ENCODE measurements at places on chromosomes 16 and 17.

- no peak for DNase-seq
Observed at GRCh38 chr17:17151541-17151940, 54.6 kb downstream of the PLD6 start.

DNA sequence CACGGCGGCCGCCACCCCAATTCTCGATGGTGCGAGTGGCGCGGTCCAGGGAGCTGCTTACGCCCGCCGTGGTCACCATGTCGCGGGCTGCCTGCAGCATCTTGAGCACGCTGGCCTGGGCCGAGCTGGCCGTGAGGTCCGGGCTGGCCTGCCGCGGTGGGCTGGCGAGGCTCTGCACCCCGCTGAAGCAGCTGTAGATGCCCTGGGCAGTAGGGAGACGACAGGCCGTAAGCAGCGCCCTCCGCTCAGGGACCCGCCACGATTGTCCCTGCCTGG, 16.4 kb downstream of the GRIN2C start:
- no peak for DNase-seq

GRCh38 chr16:89307421-89307805, 89.9 kb downstream of the ZNF778 start:
- DNase-seq, result no peak

DNA sequence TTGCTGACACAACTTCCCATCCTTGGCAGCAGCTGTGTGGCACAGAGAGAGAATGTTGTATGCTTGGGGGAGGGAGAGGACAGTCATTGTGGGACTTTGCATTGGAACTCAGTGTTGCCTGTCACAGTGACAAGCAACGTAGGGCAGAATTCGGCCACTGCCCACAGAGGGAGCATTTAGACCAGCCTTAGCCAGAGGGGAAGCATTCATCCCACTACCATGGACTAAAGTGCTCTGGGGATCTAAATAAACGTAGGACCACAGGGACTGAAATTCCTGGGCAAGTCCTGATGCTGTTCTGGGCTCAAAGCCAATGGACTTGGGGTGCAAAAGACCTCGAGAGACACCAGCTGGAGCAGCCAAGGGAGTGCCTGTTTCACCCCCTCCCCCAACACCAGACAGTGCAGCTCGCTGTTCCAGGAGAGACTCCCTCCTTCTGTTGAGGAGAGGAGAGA, 44.9 kb downstream of the ABCA8 start:
- DNase-seq, result no peak

GRCh38 chr16:16144416-16144815, 78.9 kb downstream of the ABCC6 start:
- no peak for DNase-seq
